ENCODE measurements at places on chromosomes 5 and 9.

GRCh38 chr5:115487168-115487567, 57.4 kb downstream of the FEM1C start:
- DNase-seq: no peak

DNA sequence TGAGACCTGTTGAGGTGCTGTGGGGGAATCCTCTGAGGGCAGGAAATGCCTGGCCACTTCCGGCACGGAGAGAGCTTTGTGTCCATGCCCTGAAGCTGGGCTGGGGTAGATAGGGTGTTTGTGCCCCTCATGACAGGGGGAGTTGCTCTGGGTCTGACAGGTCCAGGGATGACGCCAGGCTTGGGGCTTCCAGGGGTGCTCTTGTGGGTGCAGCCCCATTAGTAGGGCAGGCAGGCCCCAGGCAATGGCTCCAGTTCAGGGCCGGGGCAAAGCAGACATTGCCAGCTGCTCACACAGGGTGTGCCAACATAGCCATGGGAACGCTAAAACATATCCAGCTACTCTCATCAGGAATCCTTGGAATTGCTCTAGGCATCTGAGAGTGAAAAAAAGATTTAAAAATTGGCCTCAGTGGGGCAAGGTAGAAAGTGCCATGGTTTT, 21.1 kb downstream of the PITX1 start:
- DNase-seq: no peak

DNA sequence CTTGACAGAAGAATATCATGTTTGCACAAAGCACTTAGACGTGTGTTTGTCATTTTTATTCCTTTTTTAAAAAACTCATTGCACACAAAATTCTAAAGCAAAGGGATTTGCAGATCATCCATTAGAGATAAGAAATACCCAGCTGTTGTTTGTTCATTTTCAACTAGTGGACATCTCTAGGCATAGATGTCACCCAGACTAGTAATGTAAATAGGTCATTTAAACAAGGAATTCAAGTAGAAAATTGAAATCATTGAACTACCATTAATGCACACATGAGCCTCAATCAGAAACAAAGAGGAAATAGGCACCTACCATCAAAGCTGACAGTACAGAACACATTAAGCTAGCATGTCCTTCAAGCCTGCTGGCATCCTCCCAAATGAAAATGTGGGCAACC, 107.3 kb downstream of the OR2K2 start:
- DNase-seq: no peak

DNA sequence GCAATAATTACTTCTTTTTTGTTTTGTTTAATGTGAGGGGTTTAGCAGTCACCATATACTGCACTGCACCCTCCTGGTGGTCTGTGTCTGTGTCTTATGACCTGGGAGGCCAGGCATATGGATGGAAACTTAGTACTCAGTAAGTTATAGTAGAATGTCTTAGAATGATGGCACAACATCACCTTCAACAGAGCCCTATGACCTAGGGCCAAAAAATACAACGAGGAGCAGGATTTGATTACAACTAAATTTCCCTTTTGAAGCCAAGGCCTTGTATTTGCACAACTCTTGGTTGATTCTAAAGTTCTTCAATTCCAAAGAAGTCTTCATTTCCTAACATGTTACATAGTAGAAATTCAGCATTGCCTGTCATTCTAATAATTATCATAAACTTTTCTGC, 422.1 kb upstream of the PIK3R1 start:
- DNase-seq: no peak

DNA sequence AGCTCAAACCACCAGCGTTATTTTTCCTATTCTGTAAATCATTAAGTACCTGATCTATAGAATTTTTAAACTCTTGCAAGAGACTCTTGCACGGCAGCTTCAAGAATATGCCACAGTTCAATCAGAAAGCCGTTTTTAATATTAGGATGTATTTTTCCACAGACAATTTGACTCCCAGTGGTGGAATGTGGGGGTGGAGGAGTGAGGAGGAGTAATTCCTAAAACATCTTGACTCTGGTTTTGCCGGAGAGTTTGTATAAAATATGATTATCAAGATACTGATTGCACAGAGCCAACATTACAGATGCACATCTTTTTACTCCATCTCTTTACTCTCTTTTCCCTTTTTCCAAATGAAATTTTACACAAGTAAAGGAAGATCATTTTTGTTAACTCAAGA, 288.3 kb downstream of the ENC1 start:
- DNase-seq: no peak

DNA sequence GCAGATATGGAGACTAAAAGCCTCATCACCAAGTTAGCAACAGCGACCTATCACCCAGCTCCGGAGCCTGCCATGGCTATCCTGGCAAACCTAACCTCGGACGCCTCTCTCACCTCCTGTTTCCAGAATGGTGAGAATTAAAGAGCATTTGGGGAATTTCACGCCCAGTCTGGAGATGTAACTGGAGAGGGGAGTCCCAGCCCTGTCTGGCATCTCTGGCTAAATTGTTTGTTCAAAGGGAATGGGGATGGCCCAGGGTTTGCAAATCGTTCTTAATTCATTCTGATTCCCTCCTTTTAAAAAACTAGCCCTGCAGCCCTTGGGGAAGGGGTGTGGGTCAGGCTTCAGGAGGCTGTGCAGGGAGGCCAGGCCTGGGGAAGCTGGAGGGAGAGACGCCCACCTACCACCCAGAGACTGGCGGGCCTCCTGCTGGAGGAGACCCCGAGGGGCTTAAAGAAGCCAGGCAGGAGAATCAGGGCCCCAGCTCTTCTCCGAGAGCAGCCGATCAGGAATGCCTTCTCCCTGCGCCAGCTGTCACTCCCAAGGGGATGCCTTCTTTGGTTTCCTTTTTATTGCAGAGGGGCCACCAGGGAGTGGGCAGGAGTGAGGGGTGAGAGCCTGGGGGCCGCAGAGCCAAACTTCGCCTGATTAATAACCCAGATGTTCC, 964 bp upstream of the COL5A1 start:
- no peak for DNase-seq

- no peak for DNase-seq
Measured at GRCh38 chr5:161034451-161034850, 182.4 kb upstream of the ATP10B start.

- no peak for DNase-seq
Measured at GRCh38 chr5:134798468-134798867, 39.9 kb downstream of the DDX46 start.
